Heart right ventricle (tissue), 16 donors: ENCODE measurements at places on chromosomes 11 and 22. TPM values are rescaled to one million over a fixed set of nuclear protein-coding genes. Genes with fewer than 3 reads are reported as not detected.

The NPAS4 gene
- not detected for total RNA-seq

The POU2AF1 gene
- total RNA-seq = 0.11 TPM

The CDHR5 gene
- not detected for total RNA-seq

The OR4A5 gene
- total RNA-seq = not detected

The CATSPER1 gene
- not detected for total RNA-seq

The PRRG4 gene
- 0.08 TPM for total RNA-seq

The SGSM1 gene
- total RNA-seq = 8.6 TPM

The CDKN1C gene
- 26.3 TPM for total RNA-seq

The OR8K1 gene
- total RNA-seq = not detected

The OR52E8 gene
- total RNA-seq = not detected

DNA sequence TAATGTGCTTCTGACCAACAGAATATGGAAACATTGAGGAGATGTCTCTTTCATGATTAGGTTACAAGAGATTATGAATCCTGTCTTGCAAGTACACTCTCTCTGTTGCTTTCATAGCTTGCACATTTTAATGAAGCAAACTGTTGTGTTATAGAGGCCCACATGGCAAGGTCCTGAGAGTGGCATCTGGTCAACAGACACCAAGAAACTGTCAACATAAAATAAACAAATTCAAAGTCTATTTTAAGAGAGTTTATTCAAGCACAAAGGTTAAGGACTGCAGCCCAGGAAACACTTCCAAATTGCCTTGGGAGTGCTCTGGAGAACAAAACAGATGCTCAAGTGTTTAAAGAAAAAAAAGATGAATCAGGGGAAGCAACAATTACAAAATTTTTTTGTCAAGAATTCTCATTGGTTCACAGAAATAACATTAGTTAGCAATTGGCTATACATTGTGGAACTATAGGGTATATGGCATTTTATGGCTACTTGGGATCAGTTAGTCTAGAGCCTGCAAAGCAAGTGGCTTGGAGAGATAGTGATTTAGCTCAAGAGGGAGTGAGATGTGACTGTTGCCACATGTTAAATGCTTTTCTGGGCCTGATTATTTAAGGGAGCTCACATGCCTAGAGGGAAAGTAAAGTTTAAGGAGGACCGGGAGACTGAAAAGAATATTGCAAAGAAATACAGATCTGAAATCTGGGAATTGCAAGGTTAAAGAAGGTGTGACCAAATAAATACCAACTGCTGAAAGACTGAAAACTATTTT is 54.6 kb downstream of the CTSC start:
- no peak for DNase-seq

- DNase-seq = peak; percentile 86
Observed at GRCh38 chr11:61797263-61797944, 4.7 kb downstream of the FEN1 start.

DNA sequence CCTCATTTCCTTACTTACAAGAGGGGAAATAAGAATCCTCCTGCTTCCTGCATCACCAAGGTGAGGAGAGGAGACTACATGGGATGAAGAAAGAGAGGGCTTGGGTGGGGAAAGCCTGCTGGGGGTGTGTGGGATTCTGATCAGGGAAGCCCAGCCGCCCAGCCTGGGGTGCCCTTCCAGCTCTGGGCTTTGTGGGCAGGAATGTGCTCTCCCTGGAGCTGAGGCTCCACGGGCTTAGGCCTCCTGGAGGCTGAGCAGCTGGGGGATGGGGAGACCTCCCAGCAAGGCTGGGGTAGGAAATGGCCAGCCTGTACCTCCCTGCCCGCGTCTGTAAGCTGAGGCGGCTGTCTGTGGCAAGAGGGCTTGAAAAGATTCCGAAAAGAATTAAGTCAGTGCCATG is 206.1 kb downstream of the GRIK4 start:
- no peak for DNase-seq

DNA sequence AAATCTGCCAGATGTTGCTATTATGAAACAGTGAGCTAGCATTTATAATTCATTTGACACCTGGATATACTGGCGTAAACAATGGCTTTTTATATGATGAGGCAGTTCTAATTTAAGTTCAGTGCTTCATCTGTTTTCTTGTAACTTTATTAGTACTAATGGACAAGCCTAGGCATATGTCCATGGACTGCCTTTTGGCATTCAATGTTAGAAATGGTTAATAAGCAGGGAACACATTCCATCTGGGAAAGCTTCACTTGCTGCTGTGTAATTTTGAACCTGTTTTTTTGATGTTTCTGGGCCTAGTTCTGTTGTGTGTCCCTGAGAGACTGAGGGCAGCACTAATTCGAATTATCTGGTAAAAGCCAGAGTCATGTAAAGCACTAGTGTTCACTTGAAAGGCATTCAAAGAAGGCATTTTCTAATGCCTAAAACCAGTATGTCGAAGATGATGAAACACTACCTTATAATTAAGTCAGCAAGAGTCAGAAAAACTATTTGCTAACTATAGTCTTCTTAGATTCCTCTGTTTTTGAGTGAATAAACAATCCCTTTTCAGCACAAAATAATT is 138.5 kb downstream of the SWAP70 start:
- DNase-seq = no peak

DNA sequence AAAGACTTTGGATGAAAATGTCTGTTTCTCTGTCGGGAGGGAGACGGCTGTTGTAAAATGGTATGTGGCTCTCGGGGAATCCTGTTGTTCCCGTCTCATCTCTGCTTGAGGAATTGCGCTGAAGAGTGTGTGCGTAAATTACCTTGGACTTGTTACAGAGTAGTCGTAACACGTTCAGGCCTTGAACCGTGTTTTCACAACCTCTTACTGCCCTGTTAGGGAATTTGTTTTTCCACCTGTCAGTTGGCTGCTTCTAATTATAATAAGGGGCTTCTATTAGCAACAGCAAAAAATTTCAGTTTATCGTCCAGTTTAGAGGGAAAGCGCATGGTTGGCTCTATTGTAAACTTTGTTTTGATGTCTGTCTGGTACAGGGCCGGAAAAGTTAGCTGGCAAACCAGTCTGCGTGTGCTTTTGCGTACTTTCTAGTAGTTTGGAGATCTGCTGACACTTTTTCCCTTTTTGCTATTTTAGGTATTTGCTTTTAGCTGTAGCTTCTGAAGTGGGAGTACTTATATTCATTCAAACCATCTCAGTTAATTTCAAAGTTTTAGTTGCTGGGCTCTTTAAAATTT is 1.5 kb downstream of the HIPK3 start:
- no peak for DNase-seq

DNA sequence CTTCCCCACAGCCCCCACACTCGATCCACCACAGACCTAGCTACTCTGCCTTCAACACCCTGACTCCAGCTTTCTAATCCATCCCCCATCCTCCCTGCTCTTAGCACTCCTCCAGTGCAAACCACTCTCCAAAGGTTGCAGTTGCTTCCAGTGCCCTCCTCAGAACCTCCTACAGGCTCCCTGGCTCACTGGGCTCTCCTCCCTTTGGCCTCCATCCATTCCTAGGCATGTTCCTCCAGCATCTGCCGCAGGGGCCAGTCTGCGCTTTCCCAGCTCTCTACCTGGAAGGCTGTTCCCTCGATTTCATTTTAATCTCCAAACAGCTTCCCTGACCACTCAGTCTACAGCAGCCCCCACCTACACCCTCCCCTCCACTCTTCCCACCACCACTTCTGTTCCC is 133.8 kb downstream of the SPATA19 start:
- no peak for DNase-seq

- no peak for DNase-seq
Observed at GRCh38 chr11:76277298-76278175, 71.2 kb upstream of the WNT11 start.

GRCh38 chr11:19713196-19714021 is 772 bp downstream of the NAV2 start:
- DNase-seq = no peak

DNA sequence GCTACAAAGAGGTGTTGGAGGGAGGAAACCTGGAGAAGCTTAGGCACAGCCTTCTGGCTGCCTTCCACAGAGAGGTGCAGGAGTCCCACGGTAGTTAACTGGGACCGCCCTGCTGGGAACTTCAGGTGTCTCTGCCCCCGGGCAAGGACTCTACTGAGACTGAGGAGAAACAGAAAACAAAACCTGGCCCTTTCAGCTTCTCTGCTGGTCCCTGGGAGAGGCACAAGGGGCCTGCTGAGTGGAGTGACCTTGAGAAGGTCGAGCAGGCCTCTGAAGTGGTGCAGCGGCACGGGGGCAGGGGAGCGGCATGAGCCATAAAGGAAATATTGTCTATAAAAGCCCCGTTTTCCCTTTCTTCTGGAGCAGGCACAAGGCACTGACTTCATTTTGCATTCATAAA is 38.9 kb downstream of the NTM start:
- DNase-seq = no peak

DNA sequence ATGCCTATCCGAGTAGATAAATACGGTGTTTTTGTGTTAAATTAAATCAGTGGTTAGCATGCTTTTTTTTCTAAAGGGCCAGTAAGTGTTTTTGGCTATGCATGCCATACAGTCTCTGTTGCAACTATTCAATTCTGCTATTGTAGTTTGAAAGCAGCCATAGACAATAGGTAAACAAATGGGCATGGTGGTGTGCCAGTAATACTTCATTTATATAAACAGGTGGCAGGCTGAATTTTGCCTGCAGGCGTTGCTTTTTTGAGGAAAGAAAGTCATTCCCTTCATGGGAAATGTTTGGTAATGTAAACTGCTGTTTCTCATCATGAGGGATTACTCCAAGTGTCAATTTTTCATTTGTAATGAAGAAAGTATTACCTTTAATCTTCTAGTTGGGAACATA is 106.5 kb downstream of the TMEM135 start:
- DNase-seq = no peak

DNA sequence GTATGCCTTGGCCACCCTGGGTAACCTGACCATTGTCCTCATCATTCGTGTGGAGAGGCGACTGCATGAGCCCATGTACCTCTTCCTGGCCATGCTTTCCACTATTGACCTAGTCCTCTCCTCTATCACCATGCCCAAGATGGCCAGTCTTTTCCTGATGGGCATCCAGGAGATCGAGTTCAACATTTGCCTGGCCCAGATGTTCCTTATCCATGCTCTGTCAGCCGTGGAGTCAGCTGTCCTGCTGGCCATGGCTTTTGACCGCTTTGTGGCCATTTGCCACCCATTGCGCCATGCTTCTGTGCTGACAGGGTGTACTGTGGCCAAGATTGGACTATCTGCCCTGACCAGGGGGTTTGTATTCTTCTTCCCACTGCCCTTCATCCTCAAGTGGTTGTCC is 2.7 kb downstream of the OR51D1 start:
- DNase-seq = no peak

- DNase-seq = no peak
Observed at GRCh38 chr11:57144075-57144474, 37.7 kb upstream of the LRRC55 start.

DNA sequence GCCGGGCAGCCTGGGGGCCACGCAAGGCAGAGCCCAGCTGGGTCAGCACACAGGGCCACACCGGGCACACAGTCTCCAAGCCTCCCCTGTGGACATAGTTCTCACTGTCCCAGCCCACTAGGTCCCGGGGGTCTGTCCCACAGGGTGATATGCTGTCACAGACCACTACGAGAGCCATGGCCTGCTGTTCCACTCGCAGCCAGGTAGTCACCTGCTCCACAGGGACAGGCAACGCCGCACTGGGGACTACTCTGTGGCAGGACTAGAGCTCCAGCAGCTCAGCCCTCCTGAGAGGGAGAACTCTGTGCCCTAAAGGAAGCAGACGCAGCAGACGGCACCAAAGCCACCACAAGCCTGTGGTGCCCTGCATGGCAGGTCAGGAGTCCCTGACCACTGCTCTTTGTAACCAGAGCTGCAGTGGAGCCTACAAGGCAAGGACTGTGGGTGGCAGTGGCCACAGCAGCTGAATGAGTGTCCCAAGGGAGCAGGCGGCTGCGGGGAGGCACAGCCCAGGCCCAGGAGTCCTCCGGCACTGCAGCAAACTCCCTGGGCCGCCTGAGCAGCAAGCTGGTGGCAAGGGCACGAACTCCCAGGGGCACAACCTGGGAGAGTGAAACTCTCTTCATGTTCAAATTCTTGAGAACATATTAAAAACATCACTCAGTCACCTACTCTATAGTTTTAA is 171.2 kb upstream of the GRK3 start:
- no peak for DNase-seq

GRCh38 chr11:61526956-61527731 is 18.6 kb downstream of the LRRC10B start:
- no peak for DNase-seq

DNA sequence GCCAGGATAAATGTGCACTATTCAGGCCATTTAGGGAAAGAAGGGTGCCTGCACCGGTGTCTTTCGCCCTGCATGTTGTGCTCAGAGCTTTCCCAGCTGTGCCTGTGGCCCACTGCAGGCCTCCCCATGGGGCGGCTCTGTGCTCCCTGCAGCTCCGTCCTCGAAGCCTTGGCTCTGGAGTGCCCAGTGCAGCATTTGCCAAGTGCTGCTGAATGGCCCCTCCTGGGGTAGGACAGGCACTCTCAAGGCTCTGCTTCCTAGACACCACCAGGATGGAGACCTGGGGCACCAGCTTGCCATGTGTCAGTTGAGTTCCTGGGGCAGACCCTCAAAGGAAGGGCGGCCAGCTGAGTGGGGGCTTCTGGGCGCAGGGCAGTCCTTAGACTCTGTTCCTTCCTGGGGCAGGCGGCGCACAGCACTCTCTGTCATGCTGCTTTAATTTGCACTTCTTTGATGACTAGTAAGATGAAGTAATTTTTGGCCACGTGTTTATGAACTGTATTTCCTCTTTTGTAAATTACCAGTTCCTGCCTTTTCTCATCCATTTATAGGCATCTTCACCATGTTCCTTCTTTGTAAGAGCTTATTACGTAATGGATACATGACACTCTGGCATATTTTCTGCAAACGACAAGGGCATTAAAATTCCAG is 32.1 kb upstream of the GNB1L start:
- no peak for DNase-seq

DNA sequence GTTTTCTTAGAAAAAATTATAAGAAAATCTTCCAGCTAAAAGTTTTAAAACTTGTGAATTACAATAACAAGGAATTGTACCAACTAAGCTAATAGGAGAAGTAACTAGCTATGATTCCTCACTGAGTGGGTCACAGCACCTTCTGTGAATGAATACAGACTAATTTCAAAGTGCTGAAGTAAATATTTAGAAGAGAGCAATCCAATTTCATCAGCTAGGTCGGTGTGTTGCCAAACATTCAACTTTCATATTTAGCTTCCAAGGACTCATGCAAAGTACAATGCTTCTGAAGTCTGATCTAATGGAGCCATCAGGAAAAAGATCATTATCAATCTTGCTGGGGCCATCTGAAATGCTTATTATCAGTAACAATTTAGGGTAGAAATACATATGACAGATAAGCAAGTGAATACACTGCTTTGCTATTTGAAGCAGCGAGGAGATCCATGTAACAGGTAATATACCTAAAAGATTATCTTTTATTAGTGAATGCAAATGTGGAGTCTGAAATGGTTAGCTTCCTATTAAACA is 750.6 kb upstream of the CCDC90B start:
- no peak for DNase-seq

DNA sequence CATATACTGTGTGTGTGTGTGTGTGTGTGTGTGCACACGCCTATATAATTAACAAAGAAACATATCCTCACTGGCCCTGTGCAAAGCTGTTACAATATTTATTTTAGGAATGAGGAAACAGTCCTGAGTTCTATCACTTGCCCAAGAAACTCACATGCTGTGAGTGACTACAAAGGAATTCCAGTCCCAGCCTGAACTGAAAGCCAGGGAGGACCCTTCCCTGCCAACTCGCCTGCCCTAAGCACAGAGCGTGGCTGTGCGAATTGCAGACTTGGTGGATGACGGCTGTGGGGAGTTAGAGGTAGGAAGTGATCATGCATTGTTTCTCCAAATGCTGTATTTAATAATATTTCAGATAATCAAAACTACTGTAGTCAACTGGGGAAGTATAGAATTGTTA is 26.4 kb upstream of the CD5 start:
- DNase-seq = no peak
